ENCODE measurements at places on chromosomes 7 and 10.

GRCh38 chr10:132938472-132939339 is 3.7 kb downstream of the CFAP46 start:
- no peak for DNase-seq

DNA sequence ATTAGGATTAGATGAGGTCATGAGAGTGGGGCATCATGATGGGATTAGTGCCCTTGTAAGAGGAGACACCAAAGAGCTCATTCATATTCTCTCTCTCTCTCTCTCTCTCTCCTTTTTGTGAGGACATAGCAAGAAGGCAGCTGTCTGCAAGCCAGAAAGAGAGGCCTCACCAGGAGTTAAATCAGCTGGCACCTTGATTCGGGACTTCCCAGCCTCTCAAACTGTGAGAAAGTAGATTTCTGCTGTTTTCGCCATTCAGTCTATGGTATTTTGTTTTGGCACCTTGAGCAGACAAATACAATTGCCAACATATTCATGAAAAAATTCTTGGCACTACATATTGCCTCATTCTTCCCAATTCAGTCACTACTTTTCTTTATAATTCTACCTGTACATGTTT is 20.6 kb upstream of the ATAD1 start:
- no peak for DNase-seq

- DNase-seq = no peak
These were observed 24.0 kb upstream of the INPP5F start for GRCh38 chr10:119701861-119702260.

- peak; percentile 48 for DNase-seq
These were observed 496.2 kb upstream of the ZMIZ1 start for GRCh38 chr10:78572565-78572964.

DNA sequence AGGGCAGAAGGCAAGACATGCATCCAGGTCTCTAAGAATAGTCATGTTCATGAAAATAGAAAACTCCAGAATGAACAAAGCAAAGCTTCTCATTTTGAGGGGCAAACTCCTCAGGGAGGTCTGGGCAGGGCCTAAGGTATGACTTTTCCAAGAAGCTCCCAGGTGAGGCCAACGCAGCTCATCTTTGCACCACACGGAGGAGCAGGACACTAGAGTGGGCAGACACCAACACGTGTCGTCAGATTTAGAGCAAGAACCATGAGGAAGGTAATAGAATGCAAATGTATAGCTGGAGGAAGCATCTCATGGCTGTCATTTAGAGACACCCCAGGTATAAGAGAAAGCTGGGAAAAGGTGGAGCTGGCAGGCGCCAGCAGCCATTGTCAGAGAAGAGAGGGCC is 95.7 kb downstream of the WDFY4 start:
- no peak for DNase-seq

DNA sequence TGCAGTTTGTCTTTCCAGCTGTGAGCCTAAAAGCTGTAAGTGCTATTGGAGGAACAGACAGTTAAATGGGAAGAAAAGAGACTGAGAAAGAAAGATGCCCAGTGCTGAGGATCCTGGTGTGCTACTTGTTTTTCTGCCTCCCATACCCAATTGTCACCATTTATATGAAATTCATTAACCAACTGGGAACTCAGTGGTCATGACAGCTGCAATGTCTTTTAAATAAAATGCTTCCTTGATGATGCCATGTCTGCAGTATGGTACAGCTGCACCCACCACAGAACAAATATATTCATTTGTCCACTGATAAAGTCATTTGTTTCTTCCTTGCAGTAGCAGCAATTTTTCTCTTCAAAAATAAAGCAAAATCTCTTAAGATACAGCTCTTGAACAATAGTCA is 15.6 kb upstream of the RTKN2 start:
- no peak for DNase-seq

- no peak for DNase-seq
These were observed 1123.4 kb upstream of the LRRTM3 start for GRCh38 chr10:65802391-65802790.

- DNase-seq = no peak
These were observed 86.6 kb upstream of the MACROH2A2 start for GRCh38 chr10:69965919-69966662.

DNA sequence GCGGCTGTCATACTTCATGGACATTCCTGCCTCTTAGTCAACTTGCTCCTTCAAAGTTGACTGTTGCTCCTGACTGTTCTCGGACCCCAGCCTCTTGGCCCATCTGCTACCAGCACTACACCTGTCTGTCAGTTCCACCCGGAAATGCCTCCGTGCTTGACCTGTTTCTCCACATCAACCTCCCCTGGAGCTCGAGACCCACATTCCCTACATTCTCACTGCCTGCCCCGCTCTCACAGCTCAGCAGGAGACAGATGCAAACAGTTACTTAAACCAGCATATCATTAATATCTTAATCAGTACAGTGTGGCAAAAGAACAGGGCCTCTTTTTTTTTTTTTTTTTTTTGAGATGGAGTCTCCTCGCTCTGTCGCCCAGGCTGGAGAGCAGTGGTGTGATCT is 174.3 kb downstream of the NRP1 start:
- DNase-seq = no peak

GRCh38 chr7:158904599-158904998 is 48.2 kb downstream of the DYNC2I1 start:
- no peak for DNase-seq

- no peak for DNase-seq
These were observed 73.4 kb downstream of the LYZL2 start for GRCh38 chr10:30556189-30556588.

GRCh38 chr7:114415064-114415989 is 712 bp downstream of the FOXP2 start:
- DNase-seq = no peak

GRCh38 chr10:75743291-75743778 is 311.9 kb downstream of the LRMDA start:
- DNase-seq = no peak

- DNase-seq = peak; percentile 52
These were observed at the start of gene ADRB1 for GRCh38 chr10:114043532-114044246. ADRB1 (plus strand) TSS chr10:114043866; CDS start chr10:114044133, 267 bp downstream.

GRCh38 chr10:63157845-63158624 is 24.9 kb downstream of the NRBF2 start:
- no peak for DNase-seq

DNA sequence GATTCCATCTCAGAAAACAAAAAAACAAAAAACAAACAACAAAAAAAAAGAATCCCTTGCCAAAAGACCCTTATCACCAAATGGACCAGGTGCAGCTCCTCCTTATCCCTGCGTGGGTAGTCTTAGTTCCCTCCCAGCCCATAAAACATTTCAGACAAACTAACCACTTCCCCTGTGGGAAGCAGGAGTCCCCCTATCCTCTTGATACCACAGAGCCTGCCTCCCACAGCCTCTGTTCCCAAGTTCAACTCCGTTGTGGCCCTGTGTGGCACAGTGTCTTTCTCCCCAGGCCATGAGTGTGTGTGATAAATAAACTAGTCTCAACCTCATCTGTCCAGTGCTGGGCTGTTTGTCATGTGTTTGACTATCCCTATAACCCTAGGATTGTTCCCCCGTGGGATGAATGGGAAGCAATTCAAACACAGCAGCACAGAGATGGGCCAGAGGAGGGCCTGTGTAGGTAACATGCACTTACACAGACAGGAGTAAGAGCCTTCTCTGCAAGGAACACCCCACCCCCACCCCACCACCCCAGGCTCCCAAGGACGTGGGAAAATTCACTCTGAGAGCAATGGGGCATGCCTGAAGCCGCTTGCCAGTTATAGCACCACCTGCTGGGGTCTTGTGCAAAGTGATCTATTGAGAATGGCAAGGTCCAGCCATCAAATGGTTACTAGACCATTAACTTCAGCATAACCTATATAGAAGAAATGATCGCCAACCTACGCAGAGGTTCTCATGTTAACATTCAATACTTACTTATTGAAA is 147.1 kb upstream of the GHITM start:
- no peak for DNase-seq

GRCh38 chr10:83518779-83519178 is 620.5 kb upstream of the GHITM start:
- no peak for DNase-seq

- DNase-seq = peak; percentile 52
These were observed 13.1 kb upstream of the CAMK2G start for GRCh38 chr10:73887294-73888039.
